GM06990 (cell line): ENCODE measurements at places on chromosomes 2 and 18.
A peak's percentile ranks its signal among the peaks of the same experiment; 100 is the strongest.

DNA sequence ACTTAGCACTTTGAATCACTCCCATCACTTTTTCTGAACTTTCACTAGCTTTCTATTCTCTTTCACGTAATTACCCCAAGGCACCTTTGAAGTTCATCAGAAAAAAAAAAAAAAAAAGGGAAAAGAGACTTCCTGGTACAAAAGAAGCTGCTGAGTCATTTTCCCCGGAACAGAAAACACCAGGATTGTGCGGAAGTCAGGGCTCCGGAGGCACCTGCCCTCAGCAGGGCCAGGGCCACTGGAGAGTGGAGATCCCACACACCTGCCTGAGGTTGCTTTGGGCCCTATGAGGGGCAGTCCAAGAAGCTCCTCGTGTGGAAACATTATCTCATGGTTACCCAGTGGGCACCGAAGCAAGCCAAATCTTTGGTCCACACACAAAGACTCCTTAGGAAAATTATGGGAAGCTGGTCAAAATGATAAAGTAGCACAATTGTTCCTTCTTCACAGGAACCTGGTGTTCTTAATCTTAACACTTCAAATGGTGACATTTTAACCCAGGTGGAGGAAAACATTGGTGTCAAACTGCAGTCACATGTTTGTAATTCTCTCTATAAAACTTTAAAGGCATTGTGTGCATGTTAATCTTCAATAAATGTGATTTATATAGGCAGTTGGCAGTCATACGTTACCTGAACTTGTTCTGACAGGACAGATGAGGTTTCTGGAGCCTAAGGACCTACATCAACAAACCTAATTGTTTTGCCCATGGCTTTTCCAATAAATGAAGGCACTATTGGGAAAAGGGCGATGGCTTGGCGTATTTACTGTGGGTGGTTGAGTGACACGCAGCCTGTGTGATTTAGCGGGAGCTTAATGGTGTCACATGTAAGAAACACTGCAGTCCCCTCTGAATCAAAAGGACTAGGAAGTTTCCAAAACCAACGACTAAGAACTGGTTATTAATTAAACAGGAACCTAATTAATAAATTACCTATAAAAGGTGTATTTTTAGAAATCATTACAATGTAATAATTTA is 23.4 kb upstream of the FAM110C start:
- no peak for DNase-seq

- no peak for DNase-seq
Observed at GRCh38 chr2:70705160-70705850, 62.7 kb downstream of the ADD2 start.

DNA sequence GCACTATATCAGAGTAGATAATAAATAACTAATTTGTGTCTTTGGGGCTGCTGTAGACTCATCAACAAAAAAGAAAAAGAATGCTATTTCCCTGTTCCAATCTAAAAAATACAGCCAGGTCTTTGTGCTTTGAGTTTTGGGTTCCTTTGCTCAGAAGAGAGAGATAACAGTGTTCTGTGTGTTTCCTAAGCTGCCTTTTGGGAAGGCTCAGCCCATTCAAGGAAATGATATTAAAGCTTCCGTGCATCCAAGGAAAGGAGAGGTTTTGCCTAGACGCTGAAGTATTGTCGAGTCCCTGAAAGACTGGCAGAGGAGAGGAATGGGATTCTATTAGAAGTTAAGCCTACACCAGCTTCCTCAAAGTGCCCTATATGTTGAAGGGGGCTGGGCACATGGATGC is 25.8 kb upstream of the LRP2 start:
- DNase-seq = no peak

- no peak for DNase-seq
Observed at GRCh38 chr18:49045585-49045984, 94.8 kb upstream of the SMAD7 start.

DNA sequence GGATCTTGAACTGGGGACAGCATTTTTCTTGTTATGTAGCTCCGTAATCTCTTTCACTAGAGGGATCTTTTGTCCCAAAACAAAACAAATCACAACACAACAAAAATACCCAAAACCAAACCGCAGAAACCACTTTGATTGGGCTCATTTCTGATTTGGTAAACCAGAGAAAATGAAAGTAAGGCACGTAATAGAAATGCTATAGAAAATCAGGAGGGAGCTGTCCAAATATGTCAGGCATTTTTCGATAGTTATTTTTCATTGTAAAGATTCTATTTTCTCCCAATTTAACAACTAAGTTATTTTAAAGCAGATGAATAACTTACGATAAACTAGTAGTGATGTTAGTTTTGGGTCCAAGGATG is 406.5 kb downstream of the XIRP2 start:
- no peak for DNase-seq

DNA sequence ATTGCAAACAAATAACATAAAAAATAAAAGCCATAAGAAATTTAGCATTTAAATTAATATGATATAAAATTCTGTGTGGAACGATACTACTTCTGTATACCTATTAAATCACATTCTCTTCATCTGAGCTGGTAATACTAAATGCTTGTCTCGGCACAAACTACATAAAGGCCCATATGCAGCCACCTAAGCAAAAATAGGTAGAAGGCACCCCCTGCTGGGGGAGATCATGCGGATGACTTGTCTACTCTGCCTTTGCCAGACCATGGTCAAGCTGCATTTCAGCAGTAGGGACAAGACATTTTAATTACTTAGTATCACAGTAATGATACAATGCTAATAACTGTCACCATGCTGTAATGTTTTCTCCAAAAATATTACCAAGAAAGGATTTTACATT is 108.0 kb downstream of the CDH19 start:
- DNase-seq = no peak

GRCh38 chr2:217751192-217751591 is 251.6 kb downstream of the TNS1 start:
- DNase-seq = no peak

DNA sequence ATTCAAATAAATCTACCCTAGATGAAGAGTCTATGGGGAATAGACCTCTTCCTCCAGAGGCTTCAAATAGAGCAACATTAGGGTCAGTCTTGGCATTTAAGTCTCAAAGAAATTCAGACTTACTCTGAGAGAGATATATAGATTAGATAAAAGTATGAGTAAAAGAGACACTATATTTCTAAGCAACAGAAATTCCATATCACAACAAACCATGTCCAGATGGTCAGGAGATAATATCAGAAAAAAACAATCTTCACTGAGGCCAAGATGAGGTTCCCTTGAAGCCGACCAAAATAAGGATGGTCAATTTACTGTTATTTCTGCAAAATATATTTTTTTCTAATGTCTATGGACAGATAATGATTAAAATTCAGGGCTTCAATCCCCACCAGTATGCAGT is 89.1 kb upstream of the NOSTRIN start:
- DNase-seq = no peak

GRCh38 chr2:3114406-3115185 is 263.0 kb downstream of the EIPR1 start:
- no peak for DNase-seq

DNA sequence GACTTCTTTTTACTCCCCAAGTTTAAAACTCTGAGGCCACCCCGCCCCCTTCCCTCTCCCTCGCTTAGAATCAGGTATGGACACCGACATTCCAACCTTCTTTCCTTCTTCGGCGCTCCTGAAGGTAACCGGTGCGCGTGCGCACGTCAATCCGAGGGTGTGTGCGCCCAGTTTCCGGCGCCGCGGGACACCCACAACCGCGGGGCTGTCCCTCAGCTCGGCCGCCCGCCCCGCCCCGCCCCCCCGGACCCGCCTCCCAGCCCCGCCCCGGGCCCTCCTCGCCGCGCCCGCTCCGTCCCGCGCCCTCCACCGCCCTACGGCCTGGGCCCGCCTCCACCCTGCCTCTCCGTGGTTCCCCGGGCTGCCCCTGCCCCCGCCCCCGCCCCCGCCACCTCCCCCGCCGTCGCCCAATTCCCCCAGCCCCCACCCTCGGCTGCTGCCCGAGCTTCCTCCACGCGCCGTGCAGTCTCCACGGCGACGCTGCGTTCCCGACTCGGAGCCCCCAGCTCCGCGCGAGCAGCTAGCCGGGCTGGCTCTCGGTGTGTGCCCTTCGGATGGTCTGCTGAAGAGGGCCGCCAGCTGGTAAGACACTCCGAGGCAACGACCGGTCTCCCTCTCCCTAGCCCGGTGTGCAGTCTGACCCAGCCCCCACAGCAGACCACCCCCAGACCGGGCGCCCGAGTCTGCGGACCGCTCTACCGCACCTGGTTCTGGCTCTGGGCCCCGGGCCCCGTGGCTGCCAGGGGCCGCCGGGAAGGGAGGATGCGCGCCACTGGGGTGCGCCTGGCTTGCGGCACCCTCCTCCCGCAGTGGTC is 635 bp downstream of the ERICH2 start:
- peak; percentile 68 for DNase-seq

- DNase-seq = no peak
Observed at GRCh38 chr18:42067518-42067917, 112.5 kb downstream of the PIK3C3 start.

GRCh38 chr2:31013301-31013700 is 124.9 kb downstream of the GALNT14 start:
- no peak for DNase-seq

GRCh38 chr2:76985387-76986136 is 536.6 kb downstream of the LRRTM4 start:
- DNase-seq = no peak

DNA sequence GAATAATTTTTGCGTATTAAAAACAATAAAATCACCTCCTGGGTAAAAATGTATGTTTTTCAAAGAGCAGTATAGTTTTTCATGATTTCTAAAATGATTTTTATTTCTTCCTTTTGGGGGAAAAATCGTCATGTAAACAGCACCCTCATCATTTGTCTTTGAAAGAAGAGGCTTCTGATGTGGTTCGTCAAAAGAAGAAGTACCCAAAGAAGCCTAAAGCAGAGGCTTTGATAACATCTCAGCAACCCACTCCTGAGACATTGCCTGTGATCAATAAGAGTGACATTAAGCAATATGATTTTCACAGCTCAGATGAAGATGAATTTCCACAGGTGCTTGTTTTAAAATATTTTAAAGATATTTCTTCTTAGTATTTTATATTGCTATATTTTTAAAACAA is 110.2 kb upstream of the KIF5C start:
- DNase-seq = no peak

- peak; percentile 39 for DNase-seq
Observed at GRCh38 chr2:159290289-159290907, 3.9 kb upstream of the WDSUB1 start.

- no peak for DNase-seq
Observed at GRCh38 chr2:223114170-223114569, 62.2 kb downstream of the KCNE4 start.

DNA sequence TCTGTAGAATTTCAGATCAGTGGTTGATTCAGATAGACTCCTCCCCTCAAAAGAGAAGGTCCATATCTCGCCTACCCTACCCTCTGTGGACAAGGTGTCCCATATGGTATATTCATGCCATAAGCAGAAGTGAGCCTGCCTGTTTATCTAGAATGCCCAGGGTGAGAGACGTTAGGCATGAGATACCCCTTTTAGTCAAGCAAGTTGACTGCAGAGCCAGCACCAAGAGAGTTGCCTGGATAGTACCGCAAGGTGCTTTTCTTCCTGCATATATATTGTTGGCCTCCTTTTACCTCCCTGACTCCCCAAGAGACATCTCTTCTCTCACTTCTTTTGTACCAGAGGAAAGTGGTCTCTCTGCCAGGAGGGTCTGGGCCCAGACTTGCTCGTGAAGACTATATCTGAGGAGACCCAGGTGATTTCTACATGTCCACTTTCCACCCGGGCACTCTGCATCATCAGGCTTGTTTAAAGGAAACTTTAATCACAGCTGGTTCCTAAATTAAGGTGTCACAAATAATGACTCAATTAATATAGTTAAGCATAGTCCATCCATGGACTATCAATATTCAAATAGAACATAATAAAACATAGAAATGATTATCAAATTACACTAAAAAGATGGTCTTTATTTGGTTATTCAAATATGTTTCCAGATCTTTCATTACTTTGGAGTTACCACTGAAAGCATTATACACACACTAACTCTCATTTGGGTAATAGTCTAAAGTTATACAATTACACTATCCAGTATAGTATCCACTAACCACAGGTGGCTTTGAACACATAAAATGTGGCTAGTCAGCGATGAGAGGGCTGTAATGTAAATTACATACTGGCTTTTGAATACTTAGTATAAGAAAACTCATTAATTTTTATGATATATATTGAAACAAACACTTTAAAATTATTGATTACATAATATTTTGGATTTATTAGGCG is 4.1 kb downstream of the ITGA4 start:
- DNase-seq = no peak

GRCh38 chr2:10490806-10491291 is 42.7 kb upstream of the ODC1 start:
- DNase-seq = no peak

DNA sequence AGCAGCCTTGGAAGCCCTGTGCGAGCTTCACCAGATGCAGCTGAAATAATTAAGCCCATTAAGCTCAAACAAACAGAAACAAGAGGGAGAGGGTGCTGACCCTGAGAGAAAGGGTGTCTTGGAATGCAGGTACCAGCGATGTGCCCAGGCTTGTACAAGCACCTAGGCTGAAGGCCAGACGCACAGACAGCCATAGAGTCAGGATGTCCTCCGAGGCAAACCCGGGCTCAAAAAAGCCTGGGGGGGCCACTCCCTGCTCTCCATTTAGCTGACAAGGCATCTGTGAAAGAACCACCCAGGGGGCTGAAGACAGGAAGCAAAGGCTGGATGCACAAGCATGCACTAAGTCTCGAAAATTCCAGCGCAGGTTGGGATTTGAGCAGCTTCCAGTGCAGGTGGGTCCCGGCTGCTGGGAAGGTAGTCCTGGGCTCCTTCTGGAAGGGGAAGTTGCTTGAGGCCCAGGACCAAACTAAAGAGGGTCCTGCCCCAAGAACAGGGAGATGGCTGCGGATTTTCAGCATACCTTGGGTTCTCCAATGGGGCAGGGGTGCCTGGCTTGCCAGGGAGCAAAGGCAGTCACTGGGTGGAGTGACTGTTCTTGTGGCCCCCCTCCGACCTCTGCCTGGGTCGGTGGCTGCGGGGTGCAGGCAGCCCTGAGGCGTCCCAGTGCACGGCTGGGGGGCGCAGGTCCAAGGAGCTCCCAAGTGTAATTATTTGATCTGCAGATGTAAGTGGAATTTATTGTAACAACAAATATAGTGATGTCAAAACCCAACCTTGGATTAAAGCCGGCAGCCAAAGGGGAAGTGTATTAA is 5.9 kb downstream of the GBX2 start:
- no peak for DNase-seq

GRCh38 chr2:133720429-133720828 is 152.2 kb upstream of the NCKAP5 start:
- DNase-seq = no peak

GRCh38 chr2:144975881-144976280 is 456.0 kb upstream of the ZEB2 start:
- no peak for DNase-seq
